ENCODE measurements at places on chromosomes 7 and 10.

DNA sequence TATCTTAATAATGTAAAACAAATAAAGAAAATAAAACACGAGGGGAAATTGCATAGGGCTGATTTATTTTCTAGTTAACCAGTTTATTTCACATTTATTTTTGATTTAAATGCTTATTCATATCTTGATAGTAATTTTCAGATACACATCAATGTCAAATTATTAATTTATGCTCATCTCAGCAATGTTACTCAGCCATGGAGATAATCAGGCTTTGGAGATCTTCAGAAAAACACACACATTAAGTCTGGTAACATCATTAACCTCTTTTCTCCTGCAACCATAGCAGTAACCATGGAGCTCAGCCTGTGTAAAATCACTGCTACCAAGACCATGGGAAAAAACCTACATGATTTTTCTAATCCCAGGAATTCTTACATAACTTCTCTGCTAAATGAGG is 31.9 kb upstream of the TBX20 start:
- DNase-seq = no peak

- DNase-seq = no peak
Measured at GRCh38 chr7:159027789-159028507, 116.7 kb downstream of the VIPR2 start.

GRCh38 chr7:105016068-105016708 is 2.2 kb downstream of the KMT2E start:
- no peak for DNase-seq

DNA sequence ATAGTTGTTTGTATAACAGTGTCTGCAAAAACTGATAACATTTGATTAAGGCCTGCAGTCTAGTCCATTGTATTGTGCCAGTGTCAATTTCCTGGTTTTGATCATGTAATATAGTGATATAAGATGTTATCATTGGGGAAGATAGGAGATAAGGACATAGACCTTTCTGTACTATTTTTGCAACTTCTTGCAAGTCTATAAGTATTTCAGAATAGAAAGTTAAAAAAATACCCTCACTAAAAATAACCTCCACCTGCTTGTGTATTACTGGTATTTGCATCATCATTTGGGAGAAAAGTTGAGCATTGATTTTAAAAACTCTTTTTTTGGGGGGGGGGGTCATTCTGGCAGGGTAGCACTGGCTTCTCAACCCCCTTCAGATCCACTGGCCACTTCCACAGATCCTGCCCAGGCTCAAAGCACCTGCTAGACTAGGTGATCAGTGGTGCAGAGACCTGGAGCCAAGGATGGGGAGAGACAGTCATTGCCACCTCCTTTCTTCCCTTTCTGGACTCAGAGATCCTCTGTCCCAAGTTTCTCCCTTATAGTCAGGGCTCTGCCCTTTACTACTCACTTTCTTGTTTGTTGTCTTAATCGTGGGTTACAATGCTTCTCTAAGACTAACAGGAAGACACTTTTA is 103.0 kb downstream of the RBM20 start:
- no peak for DNase-seq

DNA sequence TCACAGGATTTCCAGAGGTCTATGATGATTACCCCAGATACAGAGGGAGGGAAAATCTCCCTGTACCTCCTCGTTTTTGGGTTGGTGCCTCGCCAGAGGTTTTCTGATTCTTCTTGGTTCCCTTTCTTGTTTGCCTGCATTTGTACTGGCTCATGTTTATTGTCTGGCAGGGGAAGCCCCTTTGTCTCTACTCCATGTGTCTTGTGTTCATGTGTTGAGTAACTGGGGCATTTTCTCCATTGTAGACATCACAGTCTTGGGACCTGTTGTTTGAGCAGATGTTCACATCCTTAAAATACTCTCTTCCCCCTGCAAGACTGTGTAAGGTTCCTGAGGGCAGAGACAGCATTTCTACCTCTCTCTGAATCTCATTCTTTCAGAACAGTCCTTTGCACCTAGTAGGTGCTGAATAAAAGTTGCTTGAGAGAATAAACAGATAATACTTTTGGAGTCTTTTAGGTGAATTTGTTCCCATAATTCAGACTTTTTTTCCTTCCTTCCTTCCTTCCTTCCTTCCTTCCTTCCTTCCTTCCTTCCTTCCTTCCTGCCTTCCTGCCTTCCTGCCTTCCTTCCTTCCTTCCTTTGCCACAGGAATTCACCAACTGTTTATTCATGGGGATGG is 25.1 kb downstream of the CDK14 start:
- no peak for DNase-seq

GRCh38 chr10:118595598-118596425 is at the start of gene PRLHR:
Gene PRLHR, minus strand, starts transcription at chr10:118595648. Its CDS starts 404 bp downstream, at chr10:118595244.
- DNase-seq = no peak

DNA sequence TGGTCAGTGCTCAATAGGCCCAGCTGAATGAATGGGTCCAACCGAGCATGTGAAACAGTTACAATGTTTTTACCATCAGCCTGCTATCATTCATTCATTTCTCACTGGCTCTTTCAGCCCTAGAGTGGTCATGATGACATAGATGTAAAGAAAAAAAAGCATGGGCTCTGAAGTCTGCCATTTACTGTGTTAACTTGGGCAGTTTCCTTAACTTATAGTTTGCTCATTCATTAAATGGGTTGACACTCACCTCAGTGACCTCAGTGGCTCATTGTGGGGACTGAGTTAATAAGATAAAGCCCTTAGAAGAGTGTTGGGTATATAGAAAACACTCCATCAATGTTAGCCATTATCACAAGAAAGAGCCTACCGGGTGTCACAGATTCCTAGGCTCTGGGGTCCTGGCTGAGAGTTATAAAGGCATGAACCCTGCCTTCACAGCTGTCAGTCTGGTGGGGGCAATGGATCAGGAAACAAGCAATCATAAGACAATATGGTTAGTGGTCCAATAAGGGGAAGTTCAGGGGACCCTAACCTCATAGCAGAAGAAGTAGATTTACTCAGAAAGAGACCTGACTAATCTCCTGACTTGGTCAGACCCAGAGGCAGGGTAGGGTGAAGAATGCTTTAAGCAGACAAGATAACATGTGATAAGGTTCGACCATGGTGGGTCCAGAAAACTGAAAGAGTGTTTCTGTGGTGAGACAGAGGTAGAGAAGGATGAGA is 29.7 kb upstream of the GPAM start:
- no peak for DNase-seq

DNA sequence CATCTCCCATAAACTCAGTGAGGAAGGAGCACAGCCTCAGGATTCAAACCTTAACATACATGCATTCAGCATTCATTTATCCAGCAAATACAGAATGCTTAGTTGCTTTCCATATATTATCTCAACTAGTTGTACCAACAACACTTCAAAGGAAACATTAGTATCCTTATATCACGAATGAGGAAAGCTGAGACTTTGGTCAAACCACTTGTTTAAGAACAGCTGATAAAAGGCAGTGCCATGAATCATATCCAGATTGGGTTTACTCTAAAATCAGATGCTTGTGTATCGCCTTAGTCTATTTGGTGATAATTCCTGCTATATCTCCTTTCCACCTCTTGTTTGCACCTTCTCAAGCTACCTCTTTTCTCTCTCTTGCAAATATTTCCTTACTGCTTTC is 1.9 kb upstream of the CPED1 start:
- DNase-seq = no peak

DNA sequence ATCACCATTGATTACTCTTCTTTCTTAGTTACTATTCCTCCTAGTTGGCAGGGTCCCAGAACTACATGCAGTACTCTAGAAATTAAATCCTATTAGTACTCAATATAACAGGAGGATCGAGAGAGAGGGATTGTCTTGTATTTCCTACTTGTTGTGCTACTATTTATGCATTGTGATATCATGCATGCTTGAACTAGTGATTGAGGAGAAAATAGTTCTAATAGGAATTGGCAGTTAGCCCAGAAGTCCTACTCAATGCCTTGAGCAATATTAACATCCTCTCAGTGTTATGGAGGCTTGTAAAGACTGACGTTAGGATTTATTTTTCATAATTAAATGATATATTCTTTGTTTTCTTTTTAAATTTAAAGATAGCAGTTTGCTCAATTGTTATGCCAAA is 67.4 kb downstream of the FOXP2 start:
- DNase-seq = no peak

DNA sequence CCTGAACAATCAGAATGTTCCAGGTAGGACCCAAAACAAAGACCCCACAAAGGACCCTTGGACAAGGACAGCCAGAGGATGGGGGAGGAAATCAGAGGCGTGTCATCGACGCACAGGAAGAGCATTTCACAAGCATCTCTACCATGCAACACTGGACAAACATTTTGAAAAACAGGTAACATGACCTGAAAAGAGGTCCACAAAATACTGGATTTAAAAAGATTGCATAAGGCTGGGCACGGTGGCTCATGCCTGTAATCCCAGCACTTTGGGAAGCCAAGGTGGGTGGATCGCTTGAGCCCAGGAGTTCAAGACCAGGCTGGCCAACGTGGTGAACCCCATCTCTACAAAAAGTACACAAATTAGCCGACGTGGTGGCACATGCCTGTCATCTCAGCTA is 60.5 kb upstream of the RNF32 start:
- no peak for DNase-seq

DNA sequence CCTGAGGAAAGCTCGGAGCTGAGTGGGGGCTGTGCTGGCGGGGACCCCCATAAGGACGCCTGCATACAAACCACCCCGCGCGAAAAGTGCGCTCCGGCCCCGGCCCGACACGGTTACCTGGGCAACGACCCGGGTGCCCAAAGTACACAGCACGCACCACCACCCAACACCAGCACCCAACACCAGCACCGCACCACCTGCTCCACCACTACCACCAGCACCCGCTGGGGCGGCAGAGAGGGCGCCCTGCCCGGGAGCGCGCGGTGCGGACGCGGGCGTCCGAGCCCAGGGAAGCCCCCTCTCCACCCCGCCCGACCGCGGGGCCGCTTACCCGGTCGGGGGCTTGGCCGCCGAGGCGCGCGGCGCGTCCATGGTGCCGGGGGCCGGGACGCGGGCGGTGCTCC is 345 bp downstream of the COBL start:
- DNase-seq = no peak

DNA sequence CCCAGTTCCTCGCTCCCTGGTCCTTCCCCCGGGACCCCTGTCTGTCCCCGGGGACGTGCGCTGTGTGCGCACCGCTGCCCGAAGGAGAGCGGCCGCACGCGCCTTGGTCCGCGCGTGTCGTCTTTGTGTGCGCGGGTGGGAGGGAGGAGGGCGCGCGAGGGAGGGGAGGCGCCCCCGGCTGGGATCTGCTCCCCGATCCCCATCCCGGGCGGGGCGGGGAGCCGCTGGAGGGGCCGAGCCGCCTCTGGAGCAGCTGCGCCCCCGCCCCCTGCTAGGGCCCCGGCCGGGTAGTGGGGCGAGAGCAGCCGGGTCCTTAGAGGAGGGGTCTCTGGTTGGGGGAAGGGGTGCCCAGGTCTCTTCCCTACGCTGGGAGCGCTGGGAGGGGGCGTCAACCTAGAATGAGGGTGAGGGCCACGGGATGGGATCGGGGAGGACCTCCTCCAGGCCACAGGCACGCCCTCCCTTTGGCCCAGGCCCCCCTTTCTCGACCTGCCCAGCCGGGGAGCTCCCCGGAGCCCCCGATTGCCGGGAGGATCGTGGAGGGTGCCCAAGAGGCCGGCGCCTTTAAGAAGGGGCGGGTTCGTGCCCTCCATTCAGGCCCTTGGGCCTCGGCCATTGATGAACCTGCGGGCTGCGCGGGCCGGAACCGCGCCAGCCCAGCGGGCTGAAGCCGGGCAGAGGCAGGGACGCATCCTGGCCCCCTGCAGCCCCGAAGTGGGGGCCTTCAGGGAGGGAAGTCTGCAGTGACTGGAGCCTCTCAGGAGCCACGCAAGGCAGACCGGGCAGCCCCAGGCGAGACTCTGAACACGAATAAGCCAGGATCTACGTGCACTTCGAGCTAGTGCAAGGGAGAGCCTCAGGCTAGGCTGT is 678 bp downstream of the SH2B2 start:
- no peak for DNase-seq

DNA sequence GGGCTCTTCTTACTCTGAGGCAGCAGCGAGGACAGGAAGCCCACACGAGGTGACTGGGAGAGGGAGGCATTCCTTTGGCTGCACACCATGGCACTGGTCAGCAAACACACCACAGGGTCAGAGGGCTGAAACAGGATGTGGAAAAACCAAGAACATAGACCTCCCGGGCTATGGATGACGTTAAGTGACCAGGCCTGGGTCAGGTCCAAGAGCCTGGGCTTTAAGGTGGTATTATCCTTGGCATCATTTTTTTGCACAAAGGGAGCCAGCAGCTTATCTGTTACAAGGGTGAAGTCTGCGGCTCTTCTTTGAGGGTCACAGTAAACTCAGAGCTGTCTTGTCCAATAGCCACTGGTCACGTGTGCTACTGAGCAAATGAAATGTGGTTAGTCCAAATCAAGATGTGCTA is 7.0 kb downstream of the WDR91 start:
- no peak for DNase-seq

GRCh38 chr10:92082583-92083280 is 159.2 kb downstream of the BTAF1 start:
- no peak for DNase-seq

GRCh38 chr10:125084614-125085257 is 75.6 kb downstream of the CTBP2 start:
- no peak for DNase-seq

DNA sequence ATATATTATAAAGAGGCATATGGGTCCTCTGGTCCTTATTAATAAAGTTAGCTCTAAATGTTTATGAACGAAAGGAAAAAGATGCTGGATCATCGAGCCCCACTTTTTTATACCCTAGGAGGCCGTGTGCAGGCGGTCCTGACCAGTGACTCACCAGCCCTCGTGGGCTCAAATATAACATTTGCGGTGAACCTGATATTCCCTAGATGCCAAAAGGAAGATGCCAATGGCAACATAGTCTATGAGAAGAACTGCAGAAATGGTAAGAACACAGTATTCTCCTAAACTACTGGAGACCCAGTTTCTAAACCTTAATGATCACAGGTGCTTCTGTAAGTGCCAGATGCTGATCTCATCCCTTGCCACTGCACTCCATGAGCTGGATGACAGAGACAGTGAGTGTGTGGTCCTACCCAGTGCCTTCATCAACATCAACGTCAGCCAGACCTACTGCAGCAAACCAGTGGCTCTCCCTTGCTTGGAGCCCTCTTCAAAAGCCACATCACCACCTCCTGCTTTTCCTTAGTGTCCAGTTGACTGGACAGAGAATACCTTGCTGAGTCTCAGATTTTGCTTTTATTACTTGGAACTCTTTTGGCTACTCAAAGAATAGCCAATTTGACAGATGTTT is 7.6 kb downstream of the GPNMB start:
- DNase-seq = no peak

DNA sequence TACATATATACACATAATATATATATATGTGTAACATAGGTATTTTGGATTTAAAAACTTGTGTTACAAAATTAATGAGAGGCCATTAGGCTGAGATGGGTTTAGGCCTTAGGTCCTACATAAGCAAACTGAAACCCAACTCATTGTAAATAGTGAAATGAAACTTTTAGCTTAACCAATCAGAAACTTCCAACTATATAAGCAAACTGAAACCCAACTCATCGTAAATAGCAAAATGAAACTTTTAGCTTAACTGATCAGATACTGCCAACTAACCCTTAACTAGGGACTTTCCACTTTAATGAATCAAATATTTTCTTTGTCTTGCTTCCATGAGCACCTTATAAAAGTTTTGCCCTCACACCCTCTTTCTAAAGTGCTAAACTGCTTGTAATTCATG is 17.3 kb upstream of the SAMD9L start:
- no peak for DNase-seq

Measured in effector memory CD8-positive, alpha-beta T cell (primary cell).